Temporal lobe (tissue), 4 donors: ENCODE measurements at places on chromosomes 2 and 18. TPM values are rescaled to one million over a fixed set of nuclear protein-coding genes. Genes with fewer than 3 reads are reported as not detected.

The NYAP2 gene
- total RNA-seq: 12.5 TPM

The TMEFF2 gene
- total RNA-seq: 37.6 TPM

The ARHGAP15 gene
- 19.9 TPM for total RNA-seq

The SPDYA gene
- total RNA-seq: 1.5 TPM

The CRYGD gene
- 1.2 TPM for total RNA-seq

The ASXL3 gene
- total RNA-seq: 91.7 TPM

The FSIP2 gene
- total RNA-seq: 3.2 TPM

The ICA1L gene
- 99.8 TPM for total RNA-seq

The SRD5A2 gene
- under 0.01 TPM for total RNA-seq

The RELCH gene
- total RNA-seq: 60.7 TPM

The SFT2D3 gene
- 7.9 TPM for total RNA-seq

The SPATA3 gene
- total RNA-seq: not detected

The KYNU gene
- total RNA-seq: under 0.01 TPM

The DSC1 gene
- total RNA-seq: 0.25 TPM

The HRH4 gene
- not detected for total RNA-seq

The SERPINB12 gene
- total RNA-seq: not detected

The SGPP2 gene
- 1.2 TPM for total RNA-seq
